Cardiac muscle cell (in vitro differentiated cells and primary cell): ENCODE measurements at places on chromosomes 13 and 19.

GRCh38 chr13:111630406-111630805, 310.0 kb downstream of the TEX29 start:
- DNase-seq = no peak

GRCh38 chr19:46115396-46116106, 8.9 kb downstream of the IGFL3 start:
- DNase-seq = peak; percentile 33

GRCh38 chr13:75385708-75386083, 96.3 kb downstream of the TBC1D4 start:
- no peak for DNase-seq

DNA sequence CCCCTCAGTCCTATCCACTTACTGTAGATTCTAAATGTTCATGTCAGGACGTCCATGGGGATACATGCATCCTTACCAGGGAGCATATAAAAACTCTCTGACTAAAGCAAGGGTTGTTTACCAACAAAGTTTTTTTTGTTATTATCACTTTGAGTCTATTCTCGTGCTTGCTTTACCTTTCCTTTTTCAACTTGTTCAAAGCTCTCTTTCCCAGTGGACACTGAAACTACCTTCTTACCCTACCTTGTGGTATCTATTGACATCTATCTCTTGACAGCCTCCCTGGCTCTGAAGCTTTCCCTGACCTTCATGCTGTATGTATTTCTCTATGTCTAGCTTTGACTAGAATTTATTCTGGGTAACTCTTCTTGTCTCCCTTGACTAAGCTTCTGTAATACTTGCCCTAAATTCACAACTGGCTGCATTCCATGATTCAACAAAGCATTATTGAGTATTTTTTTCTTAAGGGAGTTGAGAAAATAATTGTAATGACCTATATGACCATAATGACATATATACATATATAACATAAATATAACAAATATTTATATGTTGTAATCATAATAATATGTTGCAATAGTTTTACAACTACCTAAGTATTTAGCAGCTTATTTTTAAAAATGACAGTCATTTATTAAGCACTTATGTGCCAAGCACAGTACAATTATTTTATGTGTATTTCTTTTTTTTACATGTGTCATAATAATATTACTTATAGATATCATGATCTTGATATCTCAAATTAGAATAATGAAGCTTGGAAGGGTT, 403.4 kb upstream of the SPRY2 start:
- no peak for DNase-seq

DNA sequence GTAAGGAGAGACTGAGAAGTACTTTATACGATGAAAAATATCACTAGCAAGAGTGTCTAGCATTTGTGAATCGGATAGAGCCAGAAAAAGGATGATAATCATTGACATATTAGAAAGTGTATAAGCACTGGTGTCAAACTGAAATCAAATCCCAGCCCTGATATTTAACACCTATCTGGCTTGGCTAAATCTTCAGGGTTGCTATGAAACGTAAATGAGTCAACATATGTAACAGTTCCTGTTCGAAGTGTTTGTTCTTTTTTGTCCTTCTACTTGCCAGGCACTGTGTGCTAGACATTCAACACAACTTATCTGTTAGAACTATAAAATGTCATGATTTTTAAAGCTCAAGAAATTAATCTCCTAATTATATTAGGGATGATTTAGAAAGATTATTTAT, 40.8 kb downstream of the SERPINE3 start:
- no peak for DNase-seq
